Neural crest cell (in vitro differentiated cells): ENCODE measurements at places on chromosomes 3 and 15. TPM values are rescaled to one million over a fixed set of nuclear protein-coding genes. Genes with fewer than 3 reads are reported as not detected.

The TNFSF10 gene
- not detected in 2 replicates for total RNA-seq

The ZSCAN2 gene
- 21.1 and 21.7 TPM in 2 replicates for total RNA-seq

The MYLK gene
- 19.9 and 20.1 TPM in 2 replicates for total RNA-seq

The AGBL1 gene
- total RNA-seq, result 0.05 and 0.07 TPM in 2 replicates

The TRIM69 gene
- 15.2 and 16.3 TPM in 2 replicates for total RNA-seq

The SLCO3A1 gene
- total RNA-seq, result 6.1 and 6.3 TPM in 2 replicates

The GMNC gene
- total RNA-seq, result not detected in 2 replicates
